MCF 10A (cell line): ENCODE measurements at places on chromosomes 5 and 9. TPM values are rescaled to one million over a fixed set of nuclear protein-coding genes. Genes with fewer than 3 reads are reported as not detected.

DNA sequence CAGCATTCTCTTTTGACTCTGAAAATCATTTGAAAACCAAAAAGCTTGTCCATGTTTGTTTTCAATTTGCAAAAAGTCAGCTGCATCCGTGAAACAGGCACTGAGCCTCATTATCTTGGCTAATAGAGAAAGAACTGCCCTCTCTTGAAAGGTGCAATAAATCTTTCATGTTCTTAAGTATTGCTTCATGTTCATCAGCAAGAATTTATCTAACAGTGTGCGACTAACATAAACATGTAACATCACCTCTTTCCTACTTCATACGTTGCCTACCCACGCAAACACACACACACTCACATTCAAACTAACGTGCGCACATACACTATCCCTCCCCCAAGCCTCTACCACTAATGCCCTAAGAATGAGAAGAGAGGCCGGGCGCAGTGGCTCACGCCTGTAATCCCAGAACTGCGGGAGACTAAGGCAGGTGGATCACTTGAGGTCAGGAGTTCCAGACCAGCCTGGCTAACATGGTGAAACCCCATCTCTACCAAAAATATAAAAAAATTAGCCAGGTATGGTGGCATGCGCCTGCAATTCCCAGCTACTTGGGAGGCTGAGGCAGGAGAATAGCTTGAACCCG lies 629.7 kb upstream of the ZNF608 start:
- no peak for DNase-seq

- DNase-seq, result no peak
Measured at GRCh38 chr9:107571148-107571547, 81.6 kb upstream of the KLF4 start.

DNA sequence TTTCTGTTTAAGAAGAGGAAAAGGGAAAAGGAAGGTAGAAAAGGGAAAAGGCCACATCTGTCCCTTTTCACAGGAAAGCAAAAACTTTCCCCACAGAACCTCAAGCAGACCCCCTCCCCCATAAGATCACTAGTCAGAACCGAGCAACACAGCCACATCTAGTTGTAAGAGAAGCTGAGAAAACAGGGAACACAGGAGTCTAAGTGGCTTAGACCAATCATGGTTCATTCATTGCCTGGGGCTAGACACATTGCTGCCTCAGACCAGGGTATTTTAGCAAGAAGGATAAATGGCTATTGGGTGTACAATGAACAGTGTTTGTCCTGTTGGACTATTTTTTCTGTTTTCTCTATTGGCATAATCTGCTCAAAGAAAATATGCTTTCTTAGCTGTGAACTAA lies 98.0 kb downstream of the ARL15 start:
- no peak for DNase-seq

- DNase-seq, result no peak
Measured at GRCh38 chr9:103617046-103617445, 477.1 kb upstream of the SMC2 start.

GRCh38 chr9:120386390-120387131 lies 193.4 kb downstream of the CDK5RAP2 start:
- peak; percentile 61 for DNase-seq

DNA sequence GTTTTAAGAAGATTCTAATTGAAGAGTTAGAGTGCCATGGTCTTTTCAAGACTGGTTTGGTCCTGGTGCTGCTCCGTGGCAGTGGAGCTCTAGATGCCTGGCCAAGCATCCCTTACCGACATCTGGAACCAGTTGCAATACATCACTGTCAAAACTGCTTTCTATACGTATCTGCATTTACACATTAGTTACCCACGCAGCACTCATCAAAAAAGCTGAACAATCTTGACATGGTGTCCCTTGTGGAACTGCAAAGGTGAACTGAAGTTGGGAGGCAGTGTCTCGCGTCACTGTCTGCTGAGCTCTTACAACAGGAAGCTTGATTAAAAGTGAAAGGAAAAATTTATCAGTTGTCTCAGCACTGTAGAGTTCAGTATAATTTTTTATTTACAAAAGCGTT lies 82.6 kb downstream of the PBX3 start:
- DNase-seq, result no peak

DNA sequence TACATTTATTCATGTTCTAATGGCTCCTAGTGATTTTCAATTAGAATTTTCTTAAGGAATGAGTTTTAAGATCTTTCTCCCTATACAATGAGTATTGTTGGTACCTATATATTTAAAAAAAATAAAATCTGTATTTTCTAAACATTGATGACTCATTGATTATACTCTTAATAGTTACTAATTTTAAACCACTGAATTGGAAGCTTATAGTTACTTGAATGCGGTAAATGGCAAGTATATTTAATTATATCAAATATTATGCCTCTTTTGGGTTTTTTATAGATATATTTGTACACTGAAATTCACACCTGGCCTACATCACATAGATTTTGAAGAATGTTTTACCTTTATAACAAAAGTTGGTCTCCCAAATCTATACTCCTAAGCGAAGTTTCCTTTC lies 38.9 kb upstream of the ALDH1A1 start:
- no peak for DNase-seq

- DNase-seq, result no peak
Measured at GRCh38 chr5:171906066-171906570, 100.3 kb downstream of the FBXW11 start.

- no peak for DNase-seq
Measured at GRCh38 chr5:151255621-151256286, 2.8 kb downstream of the GM2A start.

DNA sequence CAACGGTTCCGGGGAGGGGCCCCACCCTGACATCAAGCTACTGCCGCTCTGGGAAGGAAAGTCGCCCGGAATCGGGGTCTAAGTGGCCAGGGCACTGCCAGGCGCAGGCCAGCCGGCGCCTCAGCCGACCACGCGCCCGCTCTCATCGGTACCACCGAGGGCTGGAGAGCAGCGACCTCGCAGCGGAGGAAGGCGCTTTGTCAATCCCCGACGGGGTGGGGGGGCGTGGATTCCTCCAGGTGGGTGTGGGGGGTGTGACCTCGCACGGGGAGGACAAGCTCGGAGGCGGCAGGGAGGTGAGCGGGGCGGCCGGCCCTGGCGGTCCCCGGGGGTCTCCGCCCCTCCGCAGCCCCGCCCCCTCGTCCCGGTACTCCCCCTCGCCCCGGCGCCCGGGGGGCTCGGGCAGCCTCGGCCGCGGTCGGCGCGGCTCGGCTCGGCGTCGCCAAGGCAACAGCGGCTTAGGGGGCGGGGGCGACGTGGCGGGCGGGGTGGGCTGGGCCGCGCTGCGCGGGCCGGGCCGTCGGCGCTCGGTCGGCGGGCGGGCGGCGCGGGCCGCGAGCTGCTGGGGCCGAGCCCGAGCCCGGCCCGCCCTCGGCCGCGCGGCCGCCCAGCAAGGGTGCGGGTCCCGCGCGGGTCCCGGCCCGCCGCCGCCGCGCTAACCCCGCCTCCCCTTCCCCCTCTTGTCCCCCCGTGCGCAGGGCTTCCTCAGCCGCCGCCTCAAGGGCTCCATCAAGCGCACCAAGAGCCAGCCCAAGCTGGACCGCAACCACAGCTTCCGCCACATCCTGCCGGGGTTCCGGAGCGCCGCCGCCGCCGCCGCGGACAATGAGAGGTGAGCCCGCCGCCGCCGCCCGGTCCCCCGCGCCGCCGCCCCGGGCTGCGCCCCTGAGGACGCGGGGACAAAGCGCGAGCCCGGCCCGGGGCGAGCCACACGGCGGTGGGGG lies 47.5 kb downstream of the DAB2IP start:
- peak; percentile 47 for DNase-seq

DNA sequence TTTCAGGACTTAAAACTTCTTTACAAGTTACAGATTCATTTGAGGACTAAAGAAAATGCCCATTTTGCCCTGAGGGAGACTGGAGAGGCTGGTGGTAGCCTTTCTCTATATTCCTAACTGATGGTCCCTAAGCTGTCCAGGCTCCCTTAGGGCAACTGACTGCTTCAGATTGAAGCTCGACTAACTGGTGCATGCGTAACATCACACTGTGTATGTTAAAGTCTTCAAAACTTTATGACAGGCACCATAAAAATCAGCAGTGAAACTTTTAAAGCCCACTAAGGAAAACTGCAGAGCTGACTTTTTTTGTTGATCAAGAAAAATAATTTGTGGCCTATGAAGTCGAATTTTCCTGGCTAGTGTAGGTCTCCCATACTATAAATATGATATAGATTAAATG lies 233.0 kb upstream of the RPS23 start:
- DNase-seq, result no peak

GRCh38 chr5:54523534-54523933 lies 6.0 kb downstream of the SNX18 start:
- DNase-seq, result no peak

GRCh38 chr5:138339091-138339456 lies 1.0 kb downstream of the FAM53C start:
- DNase-seq, result peak; percentile 23

DNA sequence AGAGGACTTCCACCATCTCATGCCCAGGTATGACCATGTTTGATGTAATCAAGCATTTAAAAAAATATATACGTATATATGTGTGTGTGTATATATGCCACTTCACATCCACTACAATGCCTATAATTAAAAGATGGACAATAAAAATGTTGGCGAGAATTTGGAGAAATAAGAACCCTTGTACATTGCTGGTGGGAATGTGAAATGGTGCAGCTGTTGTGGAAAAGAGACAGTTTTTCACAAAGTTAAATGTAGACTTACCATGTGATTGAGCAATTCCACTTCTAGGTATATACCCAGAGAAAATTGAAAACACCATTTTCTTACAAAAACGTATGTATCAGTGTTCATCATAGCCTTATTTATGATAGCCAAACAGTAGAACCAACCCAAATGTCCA lies 229.2 kb upstream of the WWC1 start:
- DNase-seq, result no peak

GRCh38 chr9:130981756-130982137 lies 27.2 kb upstream of the LAMC3 start:
- no peak for DNase-seq

Gene PKD2L2
- total RNA-seq, result not detected in 2 replicates

Gene RASA1
- 53.8 and 68.6 TPM in 2 replicates for total RNA-seq

Gene CKMT2
- not detected in 2 replicates for total RNA-seq

Gene IQGAP2
- 0.93 and 1.5 TPM in 2 replicates for total RNA-seq

Gene PHYHD1
- total RNA-seq, result 0.70 and 2.0 TPM in 2 replicates

Gene ANKRD55
- total RNA-seq, result not detected in 2 replicates

Gene PCDHA1
- total RNA-seq, result 0.07 TPM in 1 of 2 replicates, not detected in the other
